ENCODE measurements at places on chromosomes 5 and 9.

GRCh38 chr5:107127878-107128277, 542.9 kb downstream of the EFNA5 start:
- no peak for DNase-seq

- DNase-seq, result no peak
These were observed 18.5 kb downstream of the MATR3 start for GRCh38 chr5:139312075-139312474.

DNA sequence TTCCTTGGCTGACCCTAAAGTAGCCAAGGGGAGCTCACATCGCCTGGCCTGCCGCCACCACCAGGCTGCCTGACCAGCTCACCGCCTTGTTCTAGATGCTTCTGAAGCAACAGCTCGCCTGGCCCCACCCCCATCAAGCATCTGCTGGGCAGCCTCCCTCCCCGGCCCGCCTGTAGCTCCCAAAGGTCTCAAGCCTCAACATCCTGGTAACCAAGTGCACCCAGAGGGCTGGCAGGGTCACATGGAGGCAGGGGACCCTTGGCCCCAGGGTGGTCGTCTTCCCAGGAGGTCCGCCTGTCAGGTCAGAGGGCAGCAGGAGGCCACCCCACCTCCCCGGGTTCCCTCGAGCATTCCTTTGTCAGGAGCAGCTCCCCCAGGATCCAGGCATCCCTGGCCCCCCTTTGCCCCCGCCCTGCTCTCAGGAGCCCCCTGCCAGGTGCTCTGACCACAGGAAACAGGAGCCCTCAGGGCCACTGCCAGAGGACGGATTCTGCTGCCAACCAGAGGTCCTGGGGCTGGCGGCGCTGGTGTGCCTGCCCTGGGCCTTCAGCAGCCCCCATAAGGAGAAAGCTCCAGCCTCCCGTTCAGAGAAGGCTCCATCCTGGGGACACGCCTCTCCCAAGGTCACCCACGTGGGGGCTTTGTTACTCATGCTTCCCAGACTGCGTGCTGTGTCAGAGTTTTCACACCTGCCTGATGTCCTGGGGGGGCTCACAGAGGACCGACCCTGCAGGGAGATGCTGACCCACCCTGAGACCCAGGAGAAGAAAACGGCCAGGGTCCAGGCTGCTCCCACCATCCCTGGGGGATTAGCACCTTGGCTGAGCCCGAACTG, 3.5 kb upstream of the LRRC14B start:
- DNase-seq, result no peak

- no peak for DNase-seq
These were observed 51.3 kb downstream of the ARHGEF37 start for GRCh38 chr5:149632311-149633251.

DNA sequence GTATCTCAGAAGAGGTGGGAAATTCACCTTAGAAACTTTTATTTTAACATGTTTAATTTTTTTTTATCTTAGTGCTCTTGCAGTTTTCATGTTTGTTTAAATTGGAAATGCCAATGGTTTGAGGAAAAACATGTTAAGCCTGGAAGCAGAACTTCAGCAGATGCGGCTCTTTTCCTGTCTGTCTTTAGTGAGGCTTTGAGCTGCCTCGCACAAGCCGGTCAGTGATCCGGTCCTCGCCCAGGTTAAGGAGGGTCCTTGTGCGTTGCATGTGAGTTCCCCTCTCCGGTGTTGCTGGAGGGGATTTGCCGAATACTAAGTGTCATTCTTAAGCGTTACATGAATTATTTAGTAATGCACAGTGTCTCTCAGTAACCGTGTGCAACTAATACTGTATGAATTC, 9.4 kb upstream of the PLEKHG4B start:
- DNase-seq, result no peak

DNA sequence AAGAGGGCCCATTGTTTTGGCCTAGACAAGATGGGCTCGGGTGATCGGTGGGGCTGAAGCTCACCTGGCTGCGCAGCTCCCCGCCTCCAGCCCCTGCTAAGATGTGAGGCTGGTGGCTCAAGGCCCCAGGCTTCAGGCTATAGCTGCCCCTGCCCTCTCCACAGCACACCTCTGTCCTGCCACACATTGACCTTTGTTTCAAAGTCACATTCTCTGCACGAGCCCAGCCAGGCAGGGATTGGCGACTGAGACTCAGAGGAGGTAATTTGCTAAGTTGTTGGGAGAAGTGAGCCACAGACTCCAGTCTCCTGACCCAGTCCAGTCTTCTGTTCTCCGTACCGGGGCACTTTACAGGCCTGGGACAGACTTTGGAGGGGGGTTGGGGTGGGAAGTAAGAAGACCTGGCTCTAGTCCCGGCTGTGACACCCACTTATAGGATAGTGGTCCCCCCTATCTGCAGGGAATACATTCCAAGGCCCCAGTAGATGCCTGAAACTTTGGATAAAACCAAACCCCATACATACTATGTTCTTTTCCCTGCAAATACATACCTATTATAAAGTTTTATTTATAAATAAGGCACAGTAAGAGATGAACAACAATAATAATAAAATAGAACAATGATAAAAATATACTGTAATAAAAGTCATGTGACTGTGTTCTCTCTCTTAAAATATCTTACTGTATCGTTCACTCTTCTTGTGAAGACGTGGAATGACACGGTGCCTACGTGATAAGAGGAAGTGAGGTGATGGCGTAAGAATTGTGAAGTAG, 13.3 kb downstream of the PDGFRB start:
- no peak for DNase-seq
